Stimulated activated CD8-positive, alpha-beta memory T cell treated with anti-CD3 and anti-CD28 coated beads, Interleukin-2, amount 100 ng/mL, for 1 hour (primary cell): ENCODE measurements at places on chromosomes 3 and 15.
A peak's percentile ranks its signal among the peaks of the same experiment; 100 is the strongest.

DNA sequence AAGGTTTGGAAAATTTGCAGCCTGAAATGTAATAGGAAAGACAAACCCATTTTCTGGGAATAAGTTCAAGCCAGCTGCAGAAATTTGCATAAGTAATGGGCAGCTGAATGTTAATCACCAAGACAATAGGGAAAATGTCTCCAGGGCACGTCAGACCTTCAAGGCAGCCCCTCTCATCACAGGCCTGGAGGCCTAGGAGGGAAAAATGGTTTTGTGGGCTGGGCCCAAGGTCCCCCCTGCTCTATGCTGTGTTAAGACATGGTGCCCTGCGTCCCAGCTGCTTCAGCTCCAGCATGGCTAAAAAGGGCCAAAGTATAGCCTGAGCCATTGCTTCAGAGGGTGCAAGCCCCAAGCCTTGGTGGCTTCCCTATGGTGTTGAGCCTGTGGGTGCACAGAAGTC, 164.7 kb upstream of the TSPAN3 start:
- DNase-seq: no peak

- no peak for DNase-seq
These were observed 15.9 kb upstream of the SACM1L start for GRCh38 chr3:45673273-45673672.

DNA sequence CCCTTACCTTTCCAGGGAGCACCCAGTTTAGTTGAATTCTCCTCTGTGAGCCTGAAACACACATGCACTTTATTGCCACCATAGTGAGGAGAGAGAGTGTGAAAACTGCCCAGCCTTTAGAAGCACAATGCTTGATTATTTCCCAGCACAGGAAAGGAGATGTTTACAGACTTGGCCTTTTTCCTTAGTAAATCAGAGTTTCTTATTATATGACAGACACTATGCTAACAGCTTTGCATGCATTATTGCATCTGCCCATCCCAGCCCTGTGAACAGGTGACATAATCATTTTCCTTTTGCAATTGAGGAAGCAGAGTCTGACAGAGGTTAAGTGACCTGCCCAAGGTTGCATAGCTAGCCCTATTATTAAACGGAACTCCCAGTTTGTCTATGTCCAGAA, 36.5 kb downstream of the CAPN3 start:
- DNase-seq: no peak

GRCh38 chr15:85316244-85316934, 64.0 kb upstream of the AKAP13 start:
- no peak for DNase-seq

DNA sequence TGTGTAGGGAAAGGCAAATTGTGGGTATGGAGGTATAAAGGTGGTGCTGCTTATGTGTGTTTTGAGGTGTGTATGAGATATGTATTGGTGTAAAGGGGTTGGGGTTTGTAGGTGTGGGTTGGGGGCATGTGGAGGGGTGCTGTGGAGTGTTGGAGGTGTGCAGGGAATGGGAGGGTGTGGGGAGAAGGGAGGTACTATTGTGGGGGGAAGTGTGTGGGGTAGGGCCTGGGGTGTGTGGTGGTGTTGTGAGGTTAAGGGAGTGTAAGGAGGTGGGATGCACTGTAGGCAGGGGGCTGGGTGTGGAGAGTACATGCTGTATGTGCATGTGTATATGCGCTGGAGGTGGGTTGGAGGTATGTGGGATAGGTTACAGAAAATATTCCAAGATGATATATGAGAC, 15.7 kb downstream of the CCDC12 start:
- no peak for DNase-seq

DNA sequence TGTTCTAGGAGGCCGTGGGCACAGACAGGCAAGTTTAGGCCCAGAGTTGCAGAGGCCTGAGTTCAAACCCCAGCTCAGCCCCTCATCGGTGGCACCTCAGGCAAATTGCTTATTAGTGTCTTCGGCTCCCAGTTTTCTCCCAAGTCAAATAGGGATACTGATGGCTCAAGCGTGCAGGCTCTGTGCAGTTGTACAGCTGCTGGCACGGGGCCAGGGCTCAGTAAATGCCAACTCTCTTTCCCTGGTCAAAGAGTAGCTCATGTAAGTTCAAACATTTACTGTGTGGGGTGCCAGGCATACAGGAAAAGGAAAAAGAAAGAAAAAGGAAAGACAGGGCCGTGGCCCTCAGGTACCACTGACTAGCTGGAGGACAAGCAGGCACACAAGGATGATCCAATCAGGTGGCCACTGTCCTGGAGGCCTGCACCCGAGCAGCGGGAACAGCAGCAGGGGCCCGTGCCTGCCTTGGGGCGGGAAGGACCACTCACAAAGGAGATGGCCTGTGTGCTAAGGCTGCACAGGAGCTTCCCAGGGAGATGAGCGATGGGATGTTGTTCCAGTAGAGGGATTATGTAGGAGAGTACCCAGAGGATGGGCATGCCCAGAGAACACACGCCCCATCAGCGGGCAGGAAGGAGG, 70.8 kb downstream of the TBC1D2B start:
- DNase-seq: no peak

- DNase-seq: no peak
These were observed 26.9 kb downstream of the RNF13 start for GRCh38 chr3:149839896-149840295.

- DNase-seq: no peak
These were observed 33.5 kb upstream of the CSPG5 start for GRCh38 chr3:47612178-47612577.

DNA sequence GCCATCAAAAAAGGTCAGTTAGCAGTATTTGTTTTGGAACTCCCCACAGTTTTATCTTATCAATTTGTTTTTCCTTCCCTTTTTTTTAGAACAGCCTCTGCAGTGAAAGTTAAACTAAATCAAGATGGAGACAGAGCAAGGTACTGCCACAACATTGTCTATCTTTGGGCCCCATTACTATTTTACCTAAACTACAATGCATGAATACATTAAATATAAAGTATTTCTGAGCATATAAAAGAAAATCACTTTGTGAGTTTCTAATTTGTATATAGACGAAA, 139.5 kb downstream of the MEIS2 start:
- no peak for DNase-seq

GRCh38 chr3:177982034-177982433, 554.2 kb upstream of the KCNMB2 start:
- no peak for DNase-seq

GRCh38 chr15:35080226-35080625, 4.9 kb downstream of the NANOGP8 start:
- no peak for DNase-seq

DNA sequence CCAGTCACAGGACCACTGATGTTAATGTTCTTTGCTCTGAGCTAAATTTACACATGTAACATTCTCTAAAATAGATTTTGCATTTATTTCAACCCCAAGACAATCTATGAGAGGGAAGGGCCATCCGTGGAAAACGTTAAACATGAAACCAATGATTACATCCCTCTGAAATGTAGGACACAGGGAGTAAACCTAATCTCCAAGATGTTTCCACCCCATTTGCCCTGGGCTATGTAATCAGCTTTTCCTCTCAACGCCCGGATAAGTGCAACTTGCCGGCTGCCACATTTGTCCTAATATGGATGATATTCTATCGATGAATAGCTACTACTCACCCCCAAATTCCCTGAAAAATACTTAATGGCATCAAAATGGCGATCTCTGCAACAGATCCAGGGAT, 6.4 kb upstream of the FMN1 start:
- DNase-seq: no peak

DNA sequence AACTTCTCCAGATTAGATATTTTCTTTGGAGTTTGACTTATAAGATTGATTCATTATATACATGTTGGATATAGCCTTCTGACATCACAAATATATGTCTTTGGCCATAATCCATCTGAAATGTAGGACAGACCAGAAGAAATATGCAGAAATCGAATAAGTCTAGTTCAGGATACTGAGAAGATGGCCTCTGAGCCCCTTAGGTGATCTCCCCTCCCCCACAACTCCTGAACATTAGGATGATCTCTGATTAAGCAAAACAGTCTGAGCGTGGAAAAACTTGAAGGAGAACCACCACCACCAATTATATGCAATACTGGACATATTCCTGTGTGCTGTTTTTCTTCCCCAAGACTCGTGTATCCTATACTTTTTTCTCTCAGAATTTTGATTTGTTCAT, 3.2 kb downstream of the SETD5 start:
- no peak for DNase-seq

DNA sequence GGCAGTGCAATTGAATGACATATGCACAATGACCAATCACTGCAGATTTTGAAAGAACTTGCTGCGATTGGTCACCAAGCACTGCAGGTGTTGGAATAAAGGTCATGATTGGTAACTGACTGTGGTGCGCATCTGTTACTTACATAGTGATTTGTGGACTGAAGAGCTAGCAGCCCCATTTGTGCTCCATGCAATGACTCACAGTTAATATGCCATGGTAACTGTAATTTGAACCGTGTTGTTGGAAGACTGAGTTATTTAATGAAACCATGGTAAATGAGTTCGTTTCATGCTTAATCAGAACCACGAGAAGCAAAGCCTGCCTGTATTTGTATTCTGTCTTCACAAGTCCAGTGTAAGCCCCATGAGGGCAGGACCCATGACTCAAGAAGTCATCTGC, 220.5 kb downstream of the TJP1 start:
- DNase-seq: no peak

DNA sequence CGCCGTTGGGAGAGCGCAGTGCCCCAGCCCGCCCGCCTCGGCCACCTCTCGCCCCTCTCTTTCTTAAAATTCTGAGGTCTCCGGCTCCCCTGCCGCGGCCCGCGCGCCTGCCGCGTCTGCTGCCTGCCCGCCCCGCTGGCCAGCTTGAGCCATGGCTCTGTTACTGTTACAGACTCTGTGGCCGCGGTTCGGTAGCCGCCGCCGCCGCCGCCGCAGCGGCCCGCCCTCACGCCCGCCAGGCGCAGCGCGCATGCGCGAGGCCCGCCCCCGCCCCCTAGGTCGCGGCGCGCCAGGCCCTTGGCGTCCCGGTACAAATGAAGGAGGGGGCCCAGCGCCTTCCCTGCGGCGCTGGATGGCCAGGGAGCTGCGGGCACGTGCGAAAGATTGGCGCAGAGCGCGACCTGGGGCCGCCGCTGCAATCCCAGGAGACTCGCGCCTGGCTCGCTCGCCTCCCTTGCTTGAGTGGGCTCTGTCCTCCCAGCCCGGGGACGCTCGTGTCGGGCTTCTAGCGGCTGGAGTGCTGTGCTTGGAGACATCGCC, at the start of gene ONECUT1:
Gene ONECUT1 (minus strand): TSS at position 168 of the 540 bp plus-strand sequence. CDS start 452 bp downstream, outside the sequence.
- DNase-seq: peak; percentile 13

DNA sequence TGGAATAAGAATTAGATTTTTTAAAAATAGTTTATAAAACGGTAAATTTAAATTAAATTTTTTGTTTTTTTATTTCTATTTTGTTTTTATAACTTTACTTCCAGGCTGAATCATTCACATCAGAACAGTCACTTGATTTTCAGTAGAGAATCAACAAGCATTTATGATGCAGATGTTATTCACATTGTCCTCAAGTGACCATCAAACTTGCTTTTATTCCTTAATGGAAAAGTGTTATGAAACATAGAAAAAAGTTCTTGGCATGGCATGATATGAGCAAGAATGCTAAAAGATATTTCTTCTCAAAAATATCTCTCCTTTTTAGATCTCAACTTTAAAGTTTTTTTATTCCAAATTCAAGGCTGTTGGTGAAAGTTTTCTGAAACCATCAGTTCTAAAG, 70.9 kb upstream of the TGFBR2 start:
- DNase-seq: no peak

GRCh38 chr3:144662729-144663128, 691.1 kb downstream of the DIPK2A start:
- DNase-seq: no peak

- no peak for DNase-seq
These were observed 34.3 kb downstream of the PRR23E start for GRCh38 chr3:127226946-127227842.

DNA sequence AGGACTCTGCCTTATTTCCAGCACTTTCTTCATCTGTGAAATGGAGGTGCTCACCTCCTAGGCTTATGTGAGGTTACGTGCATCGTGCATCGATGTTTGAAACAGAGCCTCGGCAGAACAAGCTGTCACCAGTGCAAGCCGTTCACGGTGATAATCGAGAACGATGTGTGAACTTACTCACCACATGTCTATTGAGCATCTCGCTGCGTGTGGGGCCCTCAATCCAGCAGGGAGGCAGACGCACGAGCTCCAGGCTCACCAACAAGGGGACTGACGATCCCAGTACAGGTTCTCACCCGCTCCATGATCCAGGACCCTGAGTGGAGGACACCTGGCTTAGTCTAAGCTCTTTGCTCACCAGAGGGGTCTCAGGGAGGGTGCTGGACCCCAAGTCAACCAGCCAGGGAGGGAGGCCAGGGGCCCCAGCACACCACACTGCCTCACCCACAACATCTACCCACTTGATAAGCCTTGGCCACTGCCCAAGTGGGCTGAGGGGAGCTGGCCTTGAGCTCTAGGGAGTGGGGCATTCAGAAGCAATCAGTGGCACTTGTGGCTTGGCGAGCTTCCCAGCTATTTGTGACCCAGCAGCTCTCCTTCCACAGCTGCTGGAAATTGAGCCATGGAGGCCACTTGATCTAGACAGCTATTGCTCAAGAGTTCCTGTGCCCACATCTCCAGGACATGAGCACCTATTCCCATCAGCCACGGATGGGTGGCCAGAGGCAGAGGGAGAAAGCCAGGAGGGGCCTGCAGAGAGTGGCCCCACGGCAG, 34.4 kb upstream of the SLC6A1 start:
- no peak for DNase-seq

DNA sequence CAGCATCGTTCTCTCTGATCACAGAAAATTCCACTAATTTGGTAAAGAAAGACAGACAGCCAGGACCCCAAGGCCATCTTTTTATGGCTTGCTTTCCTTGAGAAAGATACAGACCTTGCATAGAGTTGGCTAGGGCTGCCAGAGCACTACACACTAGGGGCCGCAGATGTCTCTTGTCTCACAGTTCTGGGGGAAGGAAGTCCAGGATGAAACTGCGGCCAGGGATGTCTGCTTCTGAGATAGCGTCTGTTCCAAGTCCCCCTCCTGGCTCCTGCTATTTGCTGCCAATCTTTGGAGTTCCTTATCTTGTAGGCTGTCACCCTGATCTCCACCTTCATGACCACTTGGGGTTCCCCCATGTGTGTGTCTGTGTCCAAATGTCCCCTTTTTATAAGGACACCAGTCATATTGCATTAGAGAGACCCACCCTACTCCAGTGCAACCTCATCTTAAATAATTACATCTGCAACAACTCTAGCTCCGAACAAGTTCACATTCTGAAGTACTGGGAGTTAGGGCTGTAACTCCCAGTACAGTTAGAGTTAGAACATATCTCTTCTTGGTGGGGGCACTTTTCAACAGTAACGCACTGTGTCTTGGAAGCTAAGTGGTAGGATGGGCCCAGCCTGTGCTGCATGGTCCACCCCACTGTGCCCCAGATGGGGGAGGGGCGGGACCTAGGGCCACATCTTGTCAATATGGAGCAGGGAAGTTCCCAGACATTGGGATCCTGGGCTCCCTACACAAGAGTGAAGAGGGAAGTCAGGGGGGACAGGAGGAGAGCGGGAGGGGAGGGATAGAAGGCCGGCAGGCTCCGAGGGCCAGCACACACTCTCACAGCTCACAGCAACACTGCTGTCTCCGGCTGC, 42.2 kb downstream of the KLF15 start:
- no peak for DNase-seq

DNA sequence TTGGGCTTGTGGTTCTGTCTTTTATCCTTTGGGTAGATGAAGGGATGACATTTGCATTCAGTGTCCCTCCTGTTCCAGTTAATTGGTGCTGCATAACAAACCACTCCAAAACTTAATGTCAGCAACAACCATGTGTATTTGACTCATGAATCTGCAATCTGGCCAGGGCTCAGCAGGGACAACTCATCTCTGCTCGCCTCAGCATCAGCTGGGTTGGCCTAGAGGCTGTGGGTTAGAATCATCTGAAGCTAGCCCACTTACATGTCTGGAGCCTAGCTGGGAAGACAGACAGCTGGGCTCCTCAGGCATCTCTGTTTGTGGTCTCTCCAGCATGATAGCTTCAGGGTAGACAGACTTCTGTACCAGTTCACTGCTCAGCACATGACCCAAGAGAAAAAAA, 92.0 kb downstream of the TMEM108 start:
- DNase-seq: no peak
